Urinary bladder (tissue), 4 donors: ENCODE measurements at places on chromosomes 16 and 17.
A peak's percentile ranks its signal among the peaks of the same experiment; 100 is the strongest.

- DNase-seq = peak; percentile 28
Measured at GRCh38 chr16:11639925-11640899, 28.0 kb upstream of the SNN start.

DNA sequence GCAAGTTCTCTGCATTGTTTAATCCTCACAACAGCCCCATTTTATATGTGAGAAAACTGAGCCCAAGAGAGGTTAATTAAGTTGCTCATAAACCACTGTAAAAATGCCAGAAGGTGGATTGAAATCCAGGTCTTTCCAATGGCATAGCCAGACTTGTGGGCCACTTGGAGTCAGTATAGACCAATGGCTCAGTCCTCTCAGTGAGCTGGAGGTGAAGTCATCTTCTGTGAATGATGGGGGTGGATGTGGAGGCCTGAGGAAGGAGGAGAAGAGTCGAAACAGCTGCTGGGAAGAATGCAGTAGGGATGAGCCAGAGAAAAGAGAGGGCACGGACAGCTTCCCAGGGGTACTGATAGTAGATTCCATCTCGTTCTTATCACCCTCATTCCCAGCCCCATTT, 213.4 kb downstream of the SOX9 start:
- DNase-seq = no peak

- DNase-seq = no peak
Measured at GRCh38 chr17:65941356-65941899, 250.5 kb downstream of the CEP112 start.

- DNase-seq = no peak
Measured at GRCh38 chr16:81816793-81817210, 37.7 kb downstream of the PLCG2 start.

DNA sequence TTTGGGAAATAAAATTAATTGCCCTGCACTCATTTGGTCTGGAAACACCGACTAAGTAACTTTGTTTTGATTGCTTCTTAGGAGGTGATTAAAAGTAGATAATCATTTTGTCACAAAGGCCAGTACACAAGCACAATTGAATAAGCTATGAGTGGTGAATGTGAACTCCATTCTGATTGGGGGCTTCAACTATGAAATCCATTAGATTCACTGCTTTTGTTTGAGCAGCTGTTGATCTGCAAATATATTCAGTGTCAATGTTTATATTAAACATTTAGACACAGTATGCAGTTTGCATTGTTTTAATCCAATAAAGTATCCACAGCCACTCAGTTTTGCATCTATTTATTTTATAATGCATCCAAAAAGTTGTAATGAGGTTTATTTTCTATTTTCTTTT, 817.5 kb downstream of the CDH11 start:
- no peak for DNase-seq

DNA sequence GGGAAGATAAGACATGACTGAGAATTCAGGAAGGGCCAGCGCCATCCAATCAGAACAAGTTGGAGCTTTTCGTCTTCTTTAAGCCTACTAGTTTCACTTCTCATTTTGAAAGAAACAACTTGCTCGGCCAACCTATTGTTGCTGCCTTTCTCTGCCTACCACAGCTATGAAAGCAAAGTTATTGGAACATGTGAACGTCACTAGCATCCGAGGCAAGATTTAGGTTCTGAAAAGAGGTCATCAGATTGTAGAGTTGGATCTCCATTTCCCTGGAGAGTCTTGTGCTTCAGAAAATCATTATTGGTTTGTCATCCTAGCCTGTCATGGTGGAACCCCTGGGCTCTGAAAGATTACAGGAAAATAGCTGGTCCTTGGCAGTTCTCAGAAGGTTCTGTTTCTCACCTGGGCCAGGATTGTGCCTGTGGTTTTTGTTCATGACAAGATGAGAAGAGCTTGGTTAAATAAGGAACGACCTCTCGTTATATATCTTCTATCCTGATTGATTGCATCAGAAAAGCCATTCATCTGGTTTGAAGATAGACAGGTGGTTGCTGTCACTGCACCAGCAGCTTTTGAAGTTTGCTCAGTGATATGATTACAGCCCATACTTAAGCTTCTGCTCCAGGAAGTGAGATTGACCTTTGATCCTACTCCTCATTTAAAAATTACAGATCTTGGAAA, 25.3 kb downstream of the CDH13 start:
- no peak for DNase-seq

DNA sequence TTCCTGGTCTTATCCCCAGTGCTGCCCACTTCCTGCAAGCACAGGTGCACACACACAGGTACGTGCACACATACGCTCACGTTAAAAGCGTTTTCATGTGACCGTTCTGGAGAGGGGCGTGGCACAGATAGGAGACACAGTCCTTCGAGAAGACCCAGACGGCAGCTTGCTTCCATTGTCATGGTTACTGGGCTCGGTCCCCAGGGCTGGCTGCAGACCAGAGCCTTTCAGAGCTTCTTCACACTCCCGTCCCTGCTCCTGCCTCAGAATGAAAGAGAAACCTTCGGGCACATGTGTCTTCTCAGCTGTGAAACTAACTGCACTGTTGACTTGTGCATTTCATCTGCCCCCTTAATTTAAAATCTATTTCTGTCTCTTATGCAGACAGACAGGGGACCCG, 154.2 kb downstream of the PITPNC1 start:
- no peak for DNase-seq

DNA sequence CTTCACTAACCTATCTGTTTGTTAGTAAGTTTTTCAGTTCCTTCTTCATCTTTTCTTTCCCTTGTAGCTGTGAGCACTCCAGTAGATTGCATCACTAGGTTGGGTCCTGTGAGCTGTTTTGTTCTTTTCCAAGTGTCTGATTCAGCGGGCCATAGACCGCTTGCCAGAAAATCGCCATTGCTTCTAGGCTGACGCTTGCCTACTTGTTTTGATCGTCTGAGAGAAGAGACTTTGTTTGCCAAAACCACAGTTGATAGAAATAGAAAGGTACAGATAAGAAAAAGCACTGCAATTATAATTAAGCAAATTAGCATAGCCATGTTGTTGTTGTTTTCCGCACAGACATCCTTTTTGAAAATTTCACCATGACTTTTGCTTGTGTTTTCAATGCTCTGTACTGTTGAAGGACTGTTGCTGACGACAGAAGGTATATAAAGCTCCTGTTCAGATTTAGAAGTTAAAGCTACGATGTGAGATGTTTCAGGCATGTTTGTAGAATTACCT, 3.1 kb downstream of the EVI2A start:
- DNase-seq = no peak
